Renal pelvis (tissue), 12 donors: ENCODE measurements at places on chromosomes 6 and 20.

DNA sequence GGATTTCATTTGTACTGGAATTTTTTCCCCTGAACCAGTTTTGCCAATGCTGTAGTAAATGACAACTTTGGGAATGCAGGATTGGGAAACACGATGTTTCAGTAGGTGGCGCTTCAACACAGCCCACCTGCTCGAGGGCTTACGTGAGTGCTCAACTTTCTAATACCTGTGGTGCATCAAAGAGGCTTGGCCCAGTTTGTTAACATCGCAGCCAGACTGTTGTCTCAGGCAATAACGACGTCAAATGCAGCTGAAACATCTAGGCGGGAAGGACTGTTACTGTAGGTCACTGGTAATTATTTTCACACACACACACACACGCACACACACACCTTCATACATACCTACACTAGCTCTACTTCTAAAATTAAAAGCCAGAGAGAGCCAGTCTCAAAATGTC, 815.5 kb upstream of the SLC35B3 start:
- DNase-seq: peak; percentile 51

DNA sequence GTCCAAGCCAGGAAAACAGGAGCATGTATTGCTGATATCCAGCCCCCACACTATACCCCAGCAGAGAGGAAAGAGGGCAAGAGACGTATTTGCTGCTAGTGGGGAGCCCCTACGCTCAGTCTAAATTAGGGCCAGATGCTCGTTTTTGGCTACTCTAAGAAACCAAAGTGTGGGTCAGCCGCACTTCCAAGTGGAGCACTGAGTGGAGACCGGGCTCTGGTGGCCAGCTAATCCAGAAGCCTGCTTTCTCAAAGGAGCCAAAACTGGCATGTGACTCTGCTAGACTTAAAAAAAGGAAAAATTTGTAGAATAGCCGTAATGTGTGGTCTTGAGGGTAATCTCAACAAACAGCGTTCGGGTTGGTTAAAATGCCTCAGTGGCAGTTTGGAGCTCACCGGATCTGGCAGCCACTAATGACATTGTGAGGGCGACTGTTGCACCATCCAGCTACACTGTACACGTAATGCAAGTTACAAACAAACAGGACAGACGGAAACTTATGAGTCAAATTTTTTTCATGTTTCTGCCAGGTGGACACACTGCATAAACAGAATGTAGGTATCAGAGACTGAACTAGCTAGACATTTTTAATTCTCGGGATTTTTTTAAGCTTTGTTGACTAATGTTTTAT, 230.9 kb downstream of the FOXC1 start:
- DNase-seq: no peak

GRCh38 chr6:65988006-65988405, 281.0 kb upstream of the EYS start:
- DNase-seq: no peak

DNA sequence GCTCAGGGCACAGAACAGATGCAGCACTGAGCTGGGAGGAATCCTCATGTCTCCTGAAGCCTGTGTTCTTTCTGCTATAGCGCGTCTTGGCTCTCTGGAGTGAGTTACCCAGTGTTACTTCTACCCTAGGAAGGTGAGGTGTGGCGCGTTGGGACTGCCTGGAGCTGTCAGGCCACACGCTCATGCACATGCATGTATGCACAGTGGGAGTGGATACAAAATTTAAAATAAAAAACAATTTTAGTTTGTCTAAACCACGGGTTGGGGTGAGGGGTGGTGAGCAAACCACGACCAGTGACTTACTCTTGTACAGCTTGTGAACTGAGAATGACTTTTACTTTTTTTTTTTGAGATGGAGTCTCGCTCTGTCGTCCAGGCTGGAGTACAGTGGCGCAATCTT, 298.6 kb upstream of the SUPT3H start:
- no peak for DNase-seq

DNA sequence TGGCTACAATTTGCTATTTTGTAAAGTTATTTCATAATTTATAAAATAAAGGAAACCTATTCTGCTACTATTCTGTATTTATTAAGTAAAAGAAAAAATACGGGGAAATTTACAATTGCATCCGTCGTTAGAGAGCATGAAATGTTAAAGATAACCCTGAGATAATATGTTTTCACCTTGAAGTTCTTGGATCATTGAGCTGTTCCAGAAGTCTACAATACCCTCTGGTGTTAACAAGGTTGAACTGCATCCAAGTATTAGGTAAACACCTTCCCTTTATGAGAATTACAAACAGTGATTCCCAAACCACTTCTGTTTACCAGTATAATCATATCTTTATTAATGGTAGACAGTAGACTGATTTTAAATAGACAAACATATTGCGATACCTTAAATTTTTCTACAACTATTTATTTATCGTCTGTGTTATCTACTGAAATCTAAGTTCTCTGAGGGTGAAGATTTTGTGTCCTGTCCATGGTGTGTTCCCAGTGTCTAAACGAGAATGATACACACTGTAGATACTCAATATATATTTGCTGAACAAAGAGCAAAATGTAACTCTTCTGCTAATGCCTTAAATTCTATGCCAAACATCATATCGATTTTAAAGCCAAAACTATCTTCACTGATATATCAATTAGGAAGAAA, 28.2 kb downstream of the TBC1D32 start:
- peak; percentile 30 for DNase-seq

DNA sequence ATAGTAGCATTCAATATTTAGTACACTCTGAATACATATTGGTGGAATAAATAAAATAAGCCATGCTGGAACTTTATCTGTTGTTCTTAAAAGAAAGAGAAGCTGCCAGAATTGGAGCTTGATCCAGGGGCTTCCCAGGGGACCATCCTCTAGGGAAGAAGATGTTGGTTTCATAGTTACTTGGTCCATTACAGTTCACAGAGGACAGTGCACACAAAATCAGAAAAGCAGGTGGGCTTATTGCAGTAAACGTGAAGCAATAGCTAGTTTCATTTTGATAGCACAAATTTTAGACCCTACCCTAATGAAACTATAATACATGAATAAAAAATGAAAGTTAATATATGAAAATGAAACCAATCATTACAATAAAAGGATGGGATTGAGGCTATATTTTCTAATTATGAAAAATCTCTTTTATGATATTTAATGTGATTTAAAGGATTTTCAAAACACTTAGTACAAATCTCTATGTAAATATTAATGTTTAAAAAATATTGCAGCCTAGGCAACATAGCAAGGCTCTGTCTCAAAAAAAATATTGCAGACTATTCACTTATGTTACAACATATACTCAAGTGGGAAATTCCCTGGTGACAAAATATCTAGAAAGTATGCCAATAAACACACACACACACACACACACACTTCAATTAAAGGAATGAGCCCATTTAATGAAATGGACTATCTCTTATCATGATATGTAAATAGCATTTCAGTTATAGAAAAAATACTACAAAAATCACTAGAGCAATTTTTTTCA, 227.0 kb upstream of the MARCKS start:
- no peak for DNase-seq

DNA sequence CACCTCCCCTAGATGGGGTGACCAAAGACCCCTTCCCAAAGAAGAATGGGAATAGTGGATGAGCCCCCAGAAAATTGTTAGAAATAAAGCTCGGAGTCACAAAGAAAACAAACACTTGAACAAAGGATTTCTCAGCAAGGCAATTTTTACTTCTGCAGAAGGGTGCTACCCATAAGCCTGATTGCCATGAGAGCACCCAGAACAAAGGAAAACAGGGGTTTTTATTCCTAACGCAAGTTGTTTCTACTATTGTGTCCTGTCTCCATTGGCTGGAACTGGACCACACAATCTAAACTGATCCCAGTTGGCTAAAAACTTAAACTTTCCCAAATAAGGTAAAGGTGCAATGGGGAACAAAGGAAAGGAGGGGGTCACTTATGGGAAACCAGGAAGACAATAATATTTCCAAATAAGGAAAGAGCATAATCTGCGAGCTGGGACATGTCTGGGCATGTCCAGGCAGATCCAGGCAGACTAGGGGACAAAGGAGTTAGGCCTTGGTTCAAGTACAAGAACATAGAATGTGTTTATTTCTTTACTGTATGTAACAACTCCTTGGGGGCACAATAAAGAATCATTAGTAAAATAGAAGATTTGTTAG, 20.0 kb downstream of the HLA-B start:
- no peak for DNase-seq

DNA sequence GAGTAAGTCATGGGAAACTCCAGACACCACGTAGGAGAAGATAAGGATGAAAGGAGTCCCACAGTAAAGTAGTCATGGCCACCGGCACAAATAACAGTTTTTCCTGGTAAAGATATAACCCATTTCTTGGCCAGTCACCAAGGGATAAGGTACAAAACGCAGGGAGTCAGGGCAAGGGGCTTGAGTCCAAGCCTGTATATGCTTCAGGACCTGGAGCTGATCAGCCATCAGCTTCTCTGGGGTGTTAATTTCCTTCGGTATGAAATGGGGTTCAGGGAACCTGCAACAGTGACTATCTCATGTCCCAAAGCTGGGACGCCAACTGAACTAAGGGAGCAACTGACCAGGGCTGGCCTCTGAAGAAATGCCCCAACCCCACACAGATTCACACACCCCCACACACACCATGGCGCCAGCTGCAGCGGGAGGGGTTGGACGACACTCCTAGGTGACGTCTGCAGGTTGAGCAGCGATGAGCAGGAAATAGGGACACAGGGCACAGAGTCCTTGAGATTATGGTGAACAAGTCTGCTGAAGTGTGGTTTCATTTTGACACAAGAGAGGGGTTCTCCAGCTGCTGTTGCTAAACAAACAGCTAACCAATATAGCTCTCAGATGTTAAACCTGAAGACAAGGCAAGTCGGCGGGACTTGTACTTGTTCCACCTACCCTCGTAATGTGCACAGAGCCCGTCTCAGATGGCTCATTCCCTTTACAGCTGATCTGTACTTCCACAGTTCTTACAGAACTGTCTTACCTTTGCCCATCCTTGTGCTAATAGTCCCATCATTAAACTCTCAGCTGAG, 7.4 kb upstream of the ADTRP start:
- no peak for DNase-seq

GRCh38 chr6:84877515-84878210, 113.3 kb upstream of the TBX18 start:
- DNase-seq: no peak

DNA sequence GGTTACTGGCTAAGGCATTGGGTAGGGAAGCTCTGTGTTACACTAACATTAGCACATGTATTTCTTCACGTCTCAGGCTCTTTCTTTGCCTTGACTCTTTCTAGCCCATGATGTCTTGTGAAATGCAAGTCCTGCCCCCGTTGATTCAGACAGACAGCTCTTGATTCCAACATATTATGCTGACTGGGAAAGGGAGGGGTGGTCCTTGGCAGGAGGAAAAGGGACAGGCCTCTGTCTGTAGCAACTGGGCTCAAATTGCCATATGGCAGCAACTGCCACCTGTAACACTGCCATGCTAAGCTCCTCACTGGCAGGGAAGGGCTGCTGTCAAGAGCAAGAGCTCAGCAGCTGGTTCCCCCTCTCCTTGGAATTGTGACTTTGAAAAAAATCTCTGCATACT, 5.7 kb upstream of the KCNK15 start:
- no peak for DNase-seq

DNA sequence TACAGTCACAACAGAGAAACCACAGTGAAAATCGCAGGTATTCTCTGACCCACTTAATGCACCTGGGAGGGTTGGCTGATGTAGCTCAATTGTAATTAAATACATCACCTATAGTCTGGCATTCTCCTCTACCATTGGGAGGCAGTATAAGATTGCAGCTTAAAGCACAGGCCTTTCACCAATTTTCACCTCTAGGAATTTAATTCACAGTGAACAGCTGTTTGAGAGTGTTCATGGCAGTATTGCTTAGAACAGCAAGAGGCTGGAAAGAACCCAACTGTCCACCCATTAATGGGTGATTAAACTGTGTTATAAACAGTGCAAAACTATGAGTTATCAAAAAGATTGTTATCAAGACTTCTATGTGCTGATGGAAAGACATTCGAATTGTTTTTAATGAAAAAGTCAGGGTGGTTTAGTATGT, 2.0 kb downstream of the EDEM2 start:
- no peak for DNase-seq

GRCh38 chr6:46584586-46584985, 68.0 kb downstream of the CYP39A1 start:
- no peak for DNase-seq

DNA sequence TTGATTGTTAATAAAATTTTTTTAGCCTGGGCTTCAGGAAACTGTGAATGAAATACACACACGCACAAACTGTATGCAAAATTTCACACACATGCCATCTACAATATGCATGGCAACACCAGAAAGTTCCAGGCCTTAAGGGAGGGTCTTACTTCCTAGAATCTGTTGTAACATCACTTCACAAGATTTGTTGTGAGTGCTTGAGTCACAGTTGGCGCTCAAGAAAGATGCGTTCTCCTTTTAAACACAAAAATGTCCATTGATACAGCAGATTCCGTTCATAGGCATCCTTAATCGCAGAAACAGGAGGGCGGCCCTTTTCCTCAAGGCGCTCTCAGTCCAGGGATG, 485 bp upstream of the RTF2 start:
- no peak for DNase-seq

DNA sequence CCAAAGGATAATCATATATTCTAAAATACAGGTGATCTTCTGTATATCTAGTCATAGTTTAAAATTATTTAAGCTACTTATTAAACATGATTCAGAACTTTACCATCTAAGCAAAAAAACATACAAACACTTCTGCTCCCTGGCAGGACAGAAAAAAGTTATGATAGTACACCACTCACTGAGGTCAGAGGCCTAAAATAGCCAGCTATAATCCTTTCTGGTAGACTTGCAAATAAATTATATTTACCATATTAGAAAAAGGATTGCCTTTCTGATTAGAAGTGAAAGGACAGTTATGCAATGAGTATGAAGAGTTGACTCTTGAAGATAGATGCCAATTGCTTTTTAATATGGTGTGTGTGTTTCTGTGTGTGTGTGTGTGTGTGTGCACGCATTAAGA, 207.4 kb downstream of the BMP2 start:
- DNase-seq: no peak

DNA sequence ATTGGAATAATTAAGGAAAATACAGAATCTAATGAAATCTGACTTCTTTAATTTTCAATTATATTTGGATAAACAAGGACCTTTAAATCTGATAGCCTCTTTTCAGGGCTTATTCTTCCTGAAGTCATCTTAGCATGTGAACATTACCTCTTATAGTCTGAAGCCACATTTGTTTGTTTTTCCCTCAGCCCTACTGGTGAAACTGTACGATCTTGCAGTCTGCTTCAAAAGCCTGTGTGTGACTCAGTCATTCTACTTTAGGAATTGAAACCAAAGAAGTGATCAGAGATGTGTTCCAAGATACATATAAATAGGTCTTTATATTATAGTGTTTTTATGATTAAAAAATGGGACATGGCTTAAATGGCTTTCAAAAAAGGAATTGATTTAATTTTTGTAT, 67.5 kb downstream of the MACROD2 start:
- DNase-seq: no peak

GRCh38 chr6:168125429-168126001, 46.5 kb upstream of the FRMD1 start:
- no peak for DNase-seq
